GM12865 (cell line): ENCODE measurements at places on chromosomes 6 and 20.

GRCh38 chr20:8153281-8153908 lies 21.3 kb downstream of the PLCB1 start:
- DNase-seq: peak; percentile 59

DNA sequence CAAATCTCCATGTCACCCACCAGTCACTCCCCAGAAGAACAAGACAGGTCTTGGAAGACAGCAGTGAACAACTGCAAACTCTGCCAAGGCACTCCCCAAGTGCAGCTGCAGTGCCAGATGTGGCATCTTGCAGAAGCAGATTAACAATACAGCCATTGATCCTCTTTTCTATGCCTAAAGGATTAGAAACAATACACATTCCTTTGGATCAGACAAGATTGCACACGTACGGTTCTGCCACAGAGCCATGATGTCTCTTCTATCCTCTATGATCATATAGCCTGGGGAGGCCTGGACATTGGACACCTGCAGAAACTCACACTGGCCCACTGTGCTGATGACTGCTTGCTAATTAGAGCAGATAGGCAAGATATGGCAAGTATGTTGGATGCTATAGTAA lies 155.9 kb downstream of the MYLK4 start:
- no peak for DNase-seq

- DNase-seq: no peak
These were observed 233.5 kb downstream of the DHX35 start for GRCh38 chr20:39195582-39196021.

- DNase-seq: no peak
These were observed 193.8 kb downstream of the COL12A1 start for GRCh38 chr6:75012018-75012417.

- DNase-seq: no peak
These were observed 16.8 kb downstream of the GCLC start for GRCh38 chr6:53528107-53528506.

GRCh38 chr6:3026791-3027626 lies 27.3 kb downstream of the NQO2 start:
- peak; percentile 91 for DNase-seq

- no peak for DNase-seq
These were observed 2.4 kb downstream of the IL22RA2 start for GRCh38 chr6:137171053-137171374.

DNA sequence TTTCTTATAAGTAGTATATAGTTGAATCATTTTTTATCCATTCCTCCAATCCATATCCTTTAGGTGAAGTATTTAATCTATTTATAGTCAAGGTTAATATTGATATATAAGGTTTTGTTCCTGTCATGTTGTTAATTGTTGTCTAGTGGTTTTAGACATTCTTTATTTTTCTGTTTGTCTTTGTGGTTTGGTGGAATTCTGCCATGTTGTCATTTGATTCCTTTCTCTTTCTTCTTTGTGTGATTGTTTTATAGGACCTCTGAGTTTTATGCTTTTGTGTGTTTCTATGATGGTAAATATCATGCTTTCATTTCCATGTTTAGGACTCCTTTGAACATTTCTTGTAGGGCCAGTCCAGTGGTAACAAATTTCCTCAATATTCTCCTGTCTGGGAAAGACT lies 450.3 kb upstream of the BTBD3 start:
- DNase-seq: no peak

- DNase-seq: no peak
These were observed 68.6 kb downstream of the THBS2 start for GRCh38 chr6:169185011-169185521.

DNA sequence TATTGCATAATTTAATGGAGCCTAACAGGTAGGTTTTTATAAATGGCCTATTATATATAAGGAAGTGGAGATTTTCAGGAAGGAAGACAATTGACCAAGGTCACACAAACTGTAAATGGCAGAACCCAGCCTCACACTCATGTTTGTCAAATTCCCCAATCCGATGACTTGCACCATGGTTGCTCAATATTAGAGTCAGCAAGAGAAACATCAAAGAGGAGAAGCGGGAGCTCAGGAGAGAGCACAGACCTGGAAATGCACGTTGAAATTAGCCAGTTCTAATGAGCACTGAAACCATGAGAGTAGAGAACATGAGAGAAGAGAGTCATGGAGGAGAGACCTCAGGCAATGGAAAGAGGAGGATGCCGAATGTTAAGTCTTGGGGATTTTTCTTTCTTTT lies 13.5 kb upstream of the MLIP start:
- DNase-seq: no peak

GRCh38 chr6:54308289-54308985 lies at the start of gene TINAG:
Gene TINAG (plus strand): TSS chr6:54308441. CDS start chr6:54308551, 110 bp downstream.
- no peak for DNase-seq

DNA sequence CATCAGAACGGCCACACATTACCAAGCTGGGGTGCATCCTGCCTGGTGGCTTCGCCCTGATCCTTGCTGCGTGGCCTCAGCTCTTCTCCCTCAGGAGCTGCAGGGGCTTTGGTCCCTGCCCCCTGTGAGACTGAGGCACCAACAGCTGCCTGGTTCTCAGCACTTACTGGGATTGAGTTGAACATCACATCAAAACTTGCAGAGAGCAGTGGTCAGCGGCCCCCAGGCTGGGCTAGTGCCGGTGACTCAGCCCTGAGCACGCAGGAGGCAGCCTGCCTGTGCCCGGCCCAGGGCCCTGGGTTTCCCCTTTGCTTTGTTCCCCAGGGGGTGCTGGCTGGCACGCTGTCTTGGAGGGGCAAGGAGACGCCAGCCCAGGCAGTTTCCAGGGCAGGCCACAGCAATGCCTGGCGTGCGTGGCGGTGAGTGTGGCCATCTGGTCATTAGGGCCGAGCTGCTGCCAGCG lies 63.3 kb downstream of the DLL1 start:
- DNase-seq: no peak

GRCh38 chr6:131683479-131683878 lies 17.7 kb downstream of the OR2A4 start:
- DNase-seq: peak; percentile 71

- DNase-seq: no peak
These were observed 23.6 kb upstream of the DNAAF9 start for GRCh38 chr20:3431109-3431508.

DNA sequence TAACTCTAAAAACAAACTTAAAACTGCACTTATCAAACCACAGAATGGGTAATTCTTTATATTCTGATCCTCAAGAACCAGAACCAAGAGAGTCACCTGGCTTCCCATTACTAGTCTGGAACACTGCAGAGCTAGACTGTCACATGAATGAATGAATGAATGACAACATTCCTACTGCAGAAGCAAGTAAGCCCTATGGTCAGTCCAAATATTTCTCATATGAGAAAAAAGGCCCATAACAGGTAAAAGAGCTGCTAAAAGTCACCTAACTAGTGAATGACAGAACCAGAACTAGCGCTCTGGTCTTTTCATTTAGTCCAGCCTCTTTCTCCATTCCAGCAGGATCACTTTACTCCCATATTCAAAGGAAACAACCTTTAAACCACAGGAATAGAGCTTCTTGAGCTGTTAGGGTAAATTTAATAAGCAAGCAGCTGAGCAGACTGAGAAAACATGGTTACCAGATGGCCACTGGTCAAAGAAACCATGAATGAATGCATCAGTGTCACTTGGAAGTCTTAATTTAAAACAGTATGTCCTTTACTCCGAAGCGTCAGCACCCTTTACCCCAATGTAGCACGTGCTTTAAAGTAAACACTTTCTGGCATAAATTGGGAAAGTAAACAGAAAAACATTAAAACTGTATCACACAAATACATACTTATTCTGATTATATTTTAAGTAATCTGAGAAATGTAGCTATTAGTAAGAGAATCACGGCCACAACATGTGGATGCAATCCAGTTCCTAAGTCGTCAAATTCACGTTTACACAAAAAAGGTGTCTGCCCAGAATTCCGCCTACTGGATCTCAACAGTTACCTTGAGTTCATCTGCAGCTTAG lies 1.4 kb downstream of the PREP start:
- no peak for DNase-seq

DNA sequence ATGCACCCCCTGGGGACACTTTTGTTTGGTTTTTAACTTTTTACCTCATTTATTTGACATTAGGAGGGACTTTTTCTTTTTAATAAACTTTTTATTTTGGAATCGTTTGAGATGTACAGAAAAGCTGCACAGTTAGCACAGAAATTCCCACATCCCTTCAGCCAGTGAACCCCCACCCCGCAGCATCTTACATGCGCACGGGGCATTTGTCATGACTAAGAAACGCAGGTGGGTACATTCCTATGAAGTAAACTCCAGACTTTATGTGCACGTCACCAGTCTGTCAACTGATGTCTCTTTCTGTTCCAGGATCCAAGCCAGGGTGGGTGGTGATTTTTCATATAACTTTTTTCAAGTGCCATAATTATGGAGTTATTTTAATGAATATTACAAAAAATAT lies 4.9 kb upstream of the ZNF831 start:
- no peak for DNase-seq

DNA sequence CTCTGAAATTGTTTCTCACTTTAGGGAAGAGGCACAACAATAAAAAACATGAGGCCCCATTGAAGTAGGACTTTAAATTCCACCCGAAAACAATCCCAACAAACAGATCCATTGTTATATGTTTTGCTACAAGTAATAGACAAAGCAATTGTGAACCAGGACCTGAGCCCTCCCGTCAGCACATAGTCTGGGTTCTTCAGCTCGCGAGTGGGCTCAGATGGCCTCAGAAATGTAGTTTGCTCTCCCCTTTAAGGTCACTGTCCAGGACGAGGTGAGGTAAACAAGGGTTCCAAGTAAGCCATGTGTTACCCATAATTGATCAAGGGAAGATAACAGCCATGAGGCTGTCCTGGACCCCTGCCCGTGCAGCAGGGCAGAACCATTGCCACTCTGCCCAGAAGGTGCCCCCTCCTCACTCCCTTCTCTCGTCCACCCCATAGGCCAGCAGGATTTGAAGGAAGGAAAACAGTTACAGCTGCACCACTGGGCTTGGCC lies 160.1 kb upstream of the QKI start:
- DNase-seq: no peak

- DNase-seq: peak; percentile 77
These were observed 138.7 kb upstream of the SASH1 start for GRCh38 chr6:148203970-148204369.

DNA sequence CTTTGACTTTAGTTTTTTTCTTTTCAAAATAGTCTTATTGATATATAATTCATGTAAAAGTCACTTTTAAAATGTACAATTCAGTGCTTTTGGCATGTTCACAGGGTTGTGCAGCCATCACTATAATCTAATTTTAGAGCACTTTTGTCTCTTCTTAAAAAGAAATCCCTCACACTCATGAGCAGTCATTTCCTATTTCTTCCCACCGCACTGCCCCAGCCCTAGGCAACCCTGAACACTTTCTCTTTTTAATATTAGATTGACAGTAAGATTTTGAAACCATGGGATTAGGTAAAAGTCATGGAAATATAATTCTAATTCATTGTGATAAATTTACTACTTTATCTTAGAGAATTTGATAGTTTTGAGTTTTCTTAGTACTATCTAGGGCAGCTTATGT lies 309.4 kb downstream of the UTRN start:
- no peak for DNase-seq

- no peak for DNase-seq
These were observed 45.2 kb upstream of the CTAGE9 start for GRCh38 chr6:131756039-131756438.

GRCh38 chr20:14312001-14312400 lies 25.4 kb downstream of the FLRT3 start:
- no peak for DNase-seq

DNA sequence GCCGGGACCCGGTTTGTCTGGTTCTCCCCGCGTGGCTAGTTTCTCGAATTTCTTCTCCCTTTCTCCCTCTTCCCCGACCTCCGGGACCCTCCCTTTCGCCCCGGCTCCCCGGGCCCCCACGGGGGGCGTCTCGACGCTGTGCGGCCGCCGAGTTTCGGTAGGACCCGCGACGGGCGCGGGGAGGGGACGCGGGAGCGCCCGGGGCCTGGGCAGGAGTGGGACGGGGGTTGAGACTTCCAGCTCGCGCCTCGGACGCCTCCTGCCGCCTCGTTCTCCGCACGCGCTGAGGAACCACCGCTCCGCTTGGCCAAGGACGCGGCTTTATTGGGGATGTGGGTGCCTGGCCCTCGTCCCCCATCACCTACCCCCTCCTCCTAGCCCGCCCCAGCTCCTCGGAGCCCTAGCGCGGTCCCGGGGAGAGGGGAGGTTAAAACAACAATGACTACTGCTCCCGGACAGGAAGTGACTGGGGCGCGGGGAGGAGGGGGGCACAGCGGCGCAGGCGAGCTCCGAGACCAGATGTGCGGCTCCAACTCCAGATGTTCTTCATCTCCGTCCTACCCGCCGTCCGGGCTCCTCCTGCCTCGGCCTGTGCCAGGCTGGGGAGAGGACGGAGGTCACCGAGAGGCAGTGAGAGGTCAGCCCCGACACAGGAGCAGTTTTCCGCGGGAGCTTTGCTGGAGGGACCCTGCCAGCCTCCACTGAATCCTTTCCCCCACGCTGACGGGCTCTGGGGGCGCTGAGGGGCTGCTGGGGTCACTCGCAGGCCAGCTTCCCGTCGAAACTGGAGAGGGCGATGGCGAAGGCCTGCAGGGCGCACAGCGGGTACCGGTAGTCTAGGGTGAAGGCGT lies 917 bp upstream of the TEAD3 start:
- no peak for DNase-seq

DNA sequence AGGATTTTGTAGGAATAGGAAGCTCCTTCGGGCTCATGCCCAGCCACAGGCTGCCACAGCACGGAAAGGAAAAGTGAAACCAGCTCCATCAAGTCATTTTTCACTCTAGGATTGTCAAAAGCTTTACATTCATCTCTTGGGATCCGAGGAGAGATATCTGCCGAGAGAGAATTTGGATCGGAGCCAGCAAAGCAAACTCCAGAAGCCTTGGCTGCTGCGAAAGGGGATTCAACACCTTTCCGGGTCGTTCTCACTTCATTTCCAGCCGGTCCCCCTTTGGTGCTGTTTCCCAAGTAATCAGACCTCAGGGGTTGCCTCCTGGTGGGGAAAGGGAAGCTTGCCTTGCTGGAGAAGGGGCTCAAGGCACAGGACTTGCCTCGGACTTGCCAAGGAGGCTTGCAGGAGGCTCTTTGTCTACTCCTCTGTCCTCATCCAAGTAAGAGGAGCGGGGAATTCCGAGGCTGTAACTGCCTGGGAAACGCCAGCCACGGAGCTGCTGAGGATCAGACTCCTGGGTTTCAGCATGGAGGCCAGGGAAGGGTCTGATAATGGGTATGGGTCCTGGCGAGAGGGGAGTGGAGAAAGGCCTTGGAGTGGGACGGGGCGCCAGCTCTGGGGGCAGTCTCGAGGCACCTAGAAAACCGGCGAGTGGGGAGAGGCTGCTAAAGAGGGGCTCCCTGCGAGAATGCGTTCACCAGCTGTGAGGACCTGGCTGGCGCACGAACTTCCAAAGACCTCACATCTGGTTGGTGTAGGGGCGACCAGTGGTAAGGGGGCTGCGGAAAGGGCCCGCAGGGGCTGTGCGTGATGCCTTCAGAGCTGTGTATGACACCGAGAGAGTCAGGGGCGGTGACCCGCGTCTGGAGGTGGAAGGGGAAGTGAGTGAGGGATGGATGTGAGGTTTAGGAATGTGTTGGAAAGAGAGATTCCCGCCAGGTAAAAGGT lies 702 bp downstream of the ETV7 start:
- DNase-seq: no peak
